ENCODE measurements at places on chromosomes 7 and 10. TPM values are rescaled to one million over a fixed set of nuclear protein-coding genes. Genes with fewer than 3 reads are reported as not detected.

MYO1G gene
- 0.17 TPM for total RNA-seq

KCNH2 gene
- 1.6 TPM for total RNA-seq

OR6V1 gene
- not detected for total RNA-seq

CCZ1B gene
- 73.6 TPM for total RNA-seq
